8988T (cell line): ENCODE measurements at places on chromosomes 3 and 15.

- no peak for DNase-seq
Observed at GRCh38 chr3:195240939-195241338, 30.0 kb downstream of the XXYLT1 start.

GRCh38 chr3:39292961-39293360 lies 13.1 kb upstream of the CX3CR1 start:
- DNase-seq = no peak

DNA sequence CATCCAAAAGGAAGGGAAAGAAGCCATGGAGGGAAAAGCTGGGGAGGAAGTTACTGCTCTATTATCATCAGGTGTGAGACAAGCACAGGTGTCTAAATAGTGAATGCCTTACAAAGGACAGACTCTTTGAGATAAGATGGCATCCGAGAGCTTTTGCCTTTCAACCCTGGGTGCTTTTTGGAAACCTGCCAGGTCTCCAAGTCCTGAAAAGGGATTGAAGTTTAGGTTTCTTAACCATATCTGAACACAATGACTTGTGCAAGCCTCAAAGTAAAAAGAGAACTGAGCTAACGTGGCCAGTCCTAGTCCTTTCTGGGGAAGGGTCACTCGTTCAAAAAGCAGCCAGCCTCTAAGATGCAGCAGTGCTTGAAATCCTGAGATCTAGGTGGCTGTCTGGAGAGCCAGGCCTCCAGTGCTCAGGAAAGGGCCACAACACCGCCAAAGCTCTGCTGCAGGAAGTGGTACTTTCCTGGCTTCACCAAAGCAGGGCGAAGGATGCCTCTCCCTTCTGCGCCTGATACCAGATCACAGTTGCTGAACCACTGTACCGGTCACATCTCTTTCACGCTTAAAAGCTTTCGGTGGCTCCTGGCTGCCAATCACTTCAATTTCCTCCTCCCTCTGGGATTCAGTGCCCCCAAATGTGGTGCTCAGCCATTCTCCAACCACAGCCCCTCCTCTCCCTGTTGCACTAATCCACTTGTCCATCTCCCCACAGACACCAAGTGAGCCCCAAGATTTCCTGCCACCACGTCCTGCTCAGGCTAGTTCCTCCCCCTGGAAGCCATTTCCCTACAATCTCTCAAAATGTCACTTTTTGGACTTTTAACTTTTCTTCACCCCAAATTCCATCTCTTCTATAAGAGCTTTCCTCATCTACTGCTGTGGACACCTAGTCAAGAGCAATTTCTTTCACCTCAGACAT lies 104.1 kb upstream of the LPP start:
- no peak for DNase-seq

DNA sequence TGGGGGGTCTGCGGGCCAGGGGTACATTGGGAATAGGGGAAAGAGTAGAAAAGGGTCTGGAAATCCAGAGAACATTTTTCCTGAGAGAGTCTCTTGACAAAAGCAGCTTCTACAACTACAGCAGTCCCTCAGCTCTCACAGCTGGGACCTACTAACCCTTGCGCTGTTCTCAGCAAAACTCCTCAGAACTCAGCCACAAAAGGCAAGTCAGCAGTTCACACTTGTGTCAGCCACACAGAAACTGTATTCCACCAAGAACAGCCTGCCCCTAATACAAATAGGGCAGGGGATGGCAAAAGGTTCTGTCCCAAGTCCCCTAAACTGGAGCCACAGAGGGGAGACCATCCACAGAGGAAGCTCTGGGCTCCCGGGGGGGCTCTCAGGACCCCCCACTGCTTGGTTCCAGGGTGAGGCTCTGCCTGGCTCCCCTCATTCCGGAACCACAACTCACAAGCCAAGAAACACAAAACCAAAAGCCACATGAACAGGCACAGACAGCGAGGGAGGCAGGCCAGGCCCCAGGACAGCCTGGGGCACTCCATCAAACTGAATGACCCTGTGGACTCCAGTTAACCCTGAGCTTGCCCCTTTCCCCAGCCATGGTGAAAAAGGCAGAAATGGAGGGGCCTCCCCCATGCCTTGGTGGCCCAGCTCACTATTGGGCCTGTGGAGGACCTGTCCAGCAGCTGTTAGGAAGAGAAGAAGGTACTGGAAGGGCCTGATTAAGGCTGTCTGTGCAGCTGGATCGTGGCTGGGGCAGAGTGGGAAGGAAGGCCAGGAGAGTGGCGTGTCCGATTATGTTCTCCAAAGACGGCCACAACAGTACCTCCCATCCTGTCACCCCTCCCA lies 162.0 kb downstream of the CHSY1 start:
- DNase-seq = no peak

- DNase-seq = no peak
Observed at GRCh38 chr15:56683908-56684307, 49.4 kb downstream of the ZNF280D start.

DNA sequence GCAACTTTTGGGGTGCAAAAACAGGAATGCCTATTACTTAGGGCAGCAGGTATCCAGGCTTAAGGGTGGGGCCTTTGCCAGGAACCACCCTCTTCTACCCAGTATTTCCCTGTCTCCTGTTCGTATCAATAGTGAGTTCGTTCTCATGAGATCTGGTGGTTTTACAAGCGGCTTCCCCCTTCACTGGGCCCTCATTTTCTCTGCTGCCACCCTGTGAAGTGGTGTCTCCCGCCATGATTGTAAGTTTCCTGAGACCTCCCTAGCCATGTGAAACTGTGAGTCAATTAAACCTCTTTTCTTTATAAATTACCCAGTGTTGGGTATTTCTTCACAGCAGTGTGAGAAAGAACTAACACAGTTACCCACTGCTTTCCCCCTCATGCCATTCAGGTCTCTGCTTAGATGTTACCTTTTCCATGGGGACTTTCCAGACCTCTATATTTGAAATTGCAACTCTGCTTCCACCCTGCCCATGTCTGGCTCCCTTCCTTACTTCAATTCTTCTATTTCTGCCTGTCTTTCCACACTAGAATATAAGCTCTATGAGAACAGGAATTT lies 23.9 kb upstream of the TRA2B start:
- no peak for DNase-seq

DNA sequence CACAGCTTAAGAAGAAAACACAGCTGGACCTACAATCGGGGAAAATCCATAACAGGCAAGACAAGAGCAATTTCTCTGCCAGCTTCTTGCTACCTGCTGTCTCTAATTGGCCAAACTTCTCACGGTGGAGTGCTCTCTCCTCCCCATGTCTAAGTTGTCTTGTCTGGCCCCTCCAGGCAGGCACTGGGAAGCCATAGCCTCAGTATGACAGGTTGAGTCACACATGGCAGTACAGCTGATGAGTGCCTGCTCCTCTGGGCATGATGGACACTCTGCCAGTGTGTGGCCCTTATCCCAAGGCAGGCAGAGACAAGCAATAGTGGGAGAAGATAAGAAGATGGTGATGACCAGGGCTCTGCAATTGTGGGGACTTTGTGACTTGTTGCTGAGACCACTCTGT lies 551.8 kb downstream of the DIPK2A start:
- DNase-seq = no peak

- no peak for DNase-seq
Observed at GRCh38 chr3:111581403-111582119, 13.6 kb downstream of the ZBED2 start.

DNA sequence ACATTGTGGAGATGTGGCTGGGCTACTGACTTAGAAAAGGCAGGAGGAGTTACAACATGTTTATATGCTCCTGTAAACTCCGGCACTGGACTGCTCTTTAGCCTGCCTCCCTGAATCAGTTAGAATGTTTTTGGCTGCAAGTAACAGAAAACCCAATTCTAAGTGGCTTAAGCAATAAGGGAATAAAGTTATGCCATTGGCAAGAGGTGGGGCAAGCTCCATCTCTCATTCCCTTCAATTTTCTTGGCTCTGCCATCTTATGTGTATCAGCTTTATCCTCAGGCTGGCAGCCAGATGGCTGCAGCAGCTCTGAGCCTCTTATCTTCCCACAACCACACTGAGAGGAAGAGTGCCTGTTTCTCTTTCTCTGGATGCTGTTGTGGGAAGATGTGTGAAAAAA lies 22.4 kb upstream of the MEIS2 start:
- no peak for DNase-seq

DNA sequence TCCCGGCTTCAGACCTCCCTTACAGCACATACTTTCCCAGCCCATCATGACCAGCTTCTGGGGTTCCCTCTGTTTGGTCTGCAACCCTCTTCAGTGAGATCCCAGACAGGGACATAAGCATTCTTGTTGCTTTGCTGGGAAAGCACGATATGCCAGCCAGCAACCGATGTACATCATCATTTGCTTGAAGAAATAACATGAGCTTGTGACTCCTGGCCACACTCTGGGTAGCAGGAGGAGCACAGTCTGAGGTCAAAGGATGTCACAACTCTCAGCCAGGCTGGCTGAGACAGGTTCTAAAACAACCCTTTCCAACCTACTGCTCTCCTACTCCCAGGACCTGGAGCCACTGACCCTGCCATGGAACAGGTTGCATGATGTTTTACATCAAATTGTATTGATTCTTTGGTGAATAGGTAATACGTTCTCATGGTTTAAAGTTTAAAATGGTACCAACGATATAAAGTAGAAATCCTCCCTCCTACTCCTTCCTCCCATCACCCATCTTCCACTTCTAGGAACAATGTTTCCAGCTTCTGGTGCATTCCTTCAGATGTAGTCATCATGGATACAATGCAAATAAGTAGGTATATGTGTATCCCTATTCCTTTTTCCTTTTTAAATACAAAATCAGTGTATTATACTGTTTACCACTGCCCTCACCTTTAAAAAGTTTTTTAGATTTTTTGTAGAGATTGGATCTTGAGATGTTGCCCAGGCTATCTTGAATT lies 190.3 kb downstream of the OPA1 start:
- no peak for DNase-seq

DNA sequence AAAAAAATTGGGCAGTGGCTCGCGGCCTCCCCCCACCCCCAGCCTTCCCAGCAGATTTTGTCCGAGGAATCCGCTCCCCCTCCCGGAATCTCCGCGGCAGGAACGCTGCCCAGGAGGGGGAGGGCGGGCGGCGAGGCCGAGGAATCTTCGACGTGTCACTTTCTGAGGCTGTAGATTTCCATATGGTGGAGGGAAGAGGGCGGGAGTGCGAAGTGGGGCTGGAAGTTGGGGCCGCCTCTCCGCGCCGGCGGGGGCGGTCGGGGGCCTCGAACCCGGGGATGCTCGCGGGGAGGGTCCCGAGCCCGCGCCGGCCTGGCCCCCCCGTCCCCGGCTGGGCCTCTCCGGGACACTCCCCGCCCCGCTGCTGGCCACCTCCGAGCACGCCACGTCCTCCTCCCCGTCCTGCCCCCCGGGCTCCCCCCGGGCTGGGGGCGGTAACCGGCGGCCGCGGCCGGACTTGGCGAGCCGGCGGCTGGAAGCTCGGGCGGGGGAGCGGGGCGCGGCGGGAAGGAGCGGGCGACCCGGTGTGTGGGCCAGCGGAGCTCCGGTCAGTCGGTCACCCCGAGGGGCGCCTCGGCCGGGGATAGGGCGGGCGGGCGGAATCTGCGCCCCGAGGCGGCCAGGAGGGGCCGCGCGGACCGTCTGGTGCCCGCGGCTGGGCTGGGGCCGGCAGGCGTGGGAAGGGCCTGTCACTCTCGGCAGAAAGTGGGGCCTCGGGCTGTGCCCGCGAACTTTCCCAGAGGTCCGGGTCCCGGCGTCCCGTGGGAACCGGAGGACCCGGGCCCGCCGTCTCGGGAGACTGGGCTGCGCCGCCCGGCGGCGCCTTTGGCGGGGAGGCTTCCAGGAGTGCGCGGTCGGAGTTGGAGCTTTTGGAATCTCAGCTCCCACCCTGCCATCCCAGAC lies 951 bp downstream of the FNDC3B start:
- DNase-seq = peak; percentile 77

- no peak for DNase-seq
Observed at GRCh38 chr15:23855947-23856346, 168.8 kb upstream of the NDN start.

DNA sequence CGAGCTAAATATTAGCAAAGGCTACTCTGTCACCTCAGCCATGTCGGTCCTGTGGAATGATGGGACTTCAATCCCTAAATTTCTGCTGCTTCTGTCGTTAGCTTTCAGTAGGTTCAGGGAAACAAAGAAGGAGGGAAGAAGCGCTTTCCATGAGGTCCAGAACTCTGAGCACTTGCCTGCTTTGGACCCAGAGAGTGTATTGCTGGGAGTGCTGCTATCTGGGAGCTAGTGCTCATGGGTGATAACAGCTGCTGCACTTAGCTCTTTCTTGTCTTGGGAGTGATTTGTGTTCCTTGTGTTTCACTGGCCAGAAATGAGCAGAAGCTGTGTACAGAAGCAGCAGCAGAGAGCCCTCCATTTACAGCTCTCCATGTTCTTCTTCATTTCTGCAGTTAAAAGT lies 369.8 kb downstream of the DIPK2A start:
- no peak for DNase-seq

DNA sequence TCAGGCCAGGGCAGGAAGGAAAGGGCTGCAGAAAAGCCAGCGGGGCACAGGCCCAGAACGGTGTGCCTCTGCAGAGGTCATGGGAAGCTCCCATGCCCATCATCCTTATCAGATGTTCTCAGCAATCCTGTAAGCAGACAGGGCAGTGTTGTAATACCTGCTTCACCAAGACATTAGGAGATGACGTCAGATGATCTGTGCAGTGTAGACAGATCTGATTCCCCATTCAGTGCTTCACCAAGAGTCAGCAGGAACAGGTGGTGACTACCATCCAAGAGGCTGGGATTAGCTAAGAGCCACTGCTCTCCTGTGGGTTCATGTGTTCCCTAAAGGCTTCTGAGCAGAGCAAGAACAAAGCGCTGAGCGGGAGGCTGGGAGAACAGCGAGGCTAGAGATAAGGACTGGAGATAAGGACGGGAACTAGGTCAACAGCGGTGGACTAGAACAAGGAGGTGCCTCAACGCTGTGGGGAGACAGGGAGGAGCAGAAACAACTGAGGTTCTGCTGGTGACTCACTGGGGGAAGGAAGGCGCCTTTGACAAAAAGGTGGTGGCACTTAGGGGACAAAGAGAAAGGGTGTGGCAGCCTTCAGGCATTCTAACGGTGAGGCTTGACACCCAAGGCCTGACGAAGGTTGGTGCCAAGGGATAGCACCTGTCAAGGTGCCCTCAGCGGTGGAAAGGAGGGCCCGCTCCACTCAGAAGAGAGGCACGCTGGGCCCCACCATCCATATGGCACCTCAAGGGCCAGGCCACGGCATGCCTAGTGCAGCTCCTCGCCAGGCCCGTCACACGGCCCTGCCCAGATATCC lies 28.4 kb downstream of the CCDC12 start:
- no peak for DNase-seq

- no peak for DNase-seq
Observed at GRCh38 chr3:61922118-61922517, 360.7 kb downstream of the PTPRG start.

DNA sequence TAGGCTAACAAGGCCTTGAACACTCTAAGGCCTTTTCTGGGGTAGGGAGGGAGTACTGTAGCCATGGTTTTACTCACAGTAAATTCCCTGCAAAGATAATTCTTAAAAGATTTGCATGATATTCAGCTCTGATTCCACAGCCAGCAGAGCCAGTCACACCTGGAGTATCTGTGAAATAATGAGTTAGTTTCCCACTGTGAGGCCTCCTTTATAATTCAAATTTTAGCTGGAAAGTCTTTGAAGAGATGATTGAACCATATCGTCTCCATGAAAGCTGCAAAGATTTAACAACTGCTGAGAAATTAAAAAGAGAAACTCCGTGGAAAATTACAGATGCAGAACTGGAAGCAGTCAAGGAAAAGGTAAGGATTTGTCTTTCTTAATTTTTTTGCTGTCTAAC lies 32.3 kb upstream of the DUT start:
- DNase-seq = no peak

GRCh38 chr3:196012481-196012880 lies 69.4 kb downstream of the TFRC start:
- no peak for DNase-seq
